Stimulated activated CD4-positive, alpha-beta T cell treated with anti-CD3 and anti-CD28 coated beads, Interleukin-4, amount 100 ng/mL, for 24 hours (primary cell): ENCODE measurements at places on chromosomes 2 and 18.

- DNase-seq = no peak
These were observed 320.4 kb downstream of the DLGAP1 start for GRCh38 chr18:4134700-4135099.

DNA sequence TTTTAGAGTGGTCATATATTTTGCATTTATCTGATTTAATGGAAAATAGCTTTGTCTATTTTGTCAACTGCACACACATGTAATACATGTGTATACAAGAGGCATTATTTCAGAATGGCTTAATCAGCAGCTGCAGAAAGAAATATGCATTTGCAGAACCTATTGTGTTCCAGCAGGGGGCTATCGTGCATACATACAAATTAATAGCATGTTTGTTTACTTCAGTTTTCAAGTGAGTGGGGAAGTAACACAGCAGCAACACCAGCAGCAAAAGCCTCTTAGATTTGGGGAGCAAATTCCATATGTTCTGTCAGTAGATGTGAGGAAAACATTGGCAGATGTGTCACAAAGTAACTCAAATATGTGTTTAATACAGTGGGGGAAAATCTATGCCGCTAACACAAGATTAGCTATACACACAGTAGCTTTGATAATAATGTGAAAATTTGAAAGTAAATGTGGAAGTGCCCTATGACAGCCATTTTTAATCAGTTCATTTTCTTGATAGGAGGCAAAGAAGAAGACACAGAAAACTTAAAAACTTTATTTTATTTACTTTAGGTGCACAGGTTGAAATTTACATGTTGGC lies 218.1 kb downstream of the WDR7 start:
- DNase-seq = no peak

DNA sequence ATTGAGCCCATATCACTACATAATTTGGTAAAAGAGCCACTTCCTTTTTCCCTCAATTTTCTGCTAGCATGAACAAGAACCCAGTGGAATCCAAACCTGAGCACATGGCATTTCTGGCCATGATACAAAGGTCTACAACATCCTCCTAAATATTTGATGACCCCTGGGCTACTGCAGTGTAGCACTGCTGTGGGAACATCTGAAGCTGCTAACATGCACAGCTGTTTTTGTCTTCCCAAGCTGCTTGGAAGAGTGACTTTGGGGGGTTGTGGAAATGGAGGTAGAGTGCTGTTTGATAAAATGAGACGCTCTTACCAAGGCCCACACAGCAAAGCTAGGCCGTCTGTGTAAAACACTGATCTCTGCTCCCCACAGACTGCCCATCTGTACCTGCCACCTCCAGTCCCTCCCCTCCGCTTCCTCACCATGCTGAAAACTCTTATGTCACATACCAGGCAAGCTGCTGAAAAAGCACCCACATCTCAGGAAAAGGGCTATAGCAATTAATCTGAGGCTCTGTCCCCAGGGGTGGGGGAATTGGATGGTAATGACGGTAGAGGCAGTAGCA lies 197.2 kb upstream of the HNRNPA3 start:
- no peak for DNase-seq

DNA sequence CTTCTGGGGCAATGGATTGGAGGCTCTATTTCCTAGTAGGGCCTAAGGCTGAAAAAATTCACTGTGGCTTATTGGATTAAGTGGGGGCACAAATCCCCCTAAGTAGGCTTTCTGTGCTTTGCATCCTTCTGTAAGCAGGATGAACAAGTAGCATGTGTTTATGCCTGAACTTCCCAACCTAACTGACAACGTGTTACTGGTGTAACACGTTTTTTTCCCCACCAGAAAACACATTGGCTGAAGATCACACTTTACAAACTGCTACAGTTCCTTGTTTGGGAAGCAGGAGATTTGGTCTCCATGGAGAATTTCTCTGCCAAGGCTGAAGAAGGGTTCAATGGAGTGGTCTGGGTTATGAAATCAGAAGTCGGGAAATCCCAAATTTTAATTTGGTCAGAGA lies 7.2 kb upstream of the ITGA6 start:
- no peak for DNase-seq

- no peak for DNase-seq
These were observed 133.5 kb upstream of the ZNF236 start for GRCh38 chr18:76688724-76689472.
